Neuronal stem cell (in vitro differentiated cells): ENCODE measurements at places on chromosomes 1 and 21.

DNA sequence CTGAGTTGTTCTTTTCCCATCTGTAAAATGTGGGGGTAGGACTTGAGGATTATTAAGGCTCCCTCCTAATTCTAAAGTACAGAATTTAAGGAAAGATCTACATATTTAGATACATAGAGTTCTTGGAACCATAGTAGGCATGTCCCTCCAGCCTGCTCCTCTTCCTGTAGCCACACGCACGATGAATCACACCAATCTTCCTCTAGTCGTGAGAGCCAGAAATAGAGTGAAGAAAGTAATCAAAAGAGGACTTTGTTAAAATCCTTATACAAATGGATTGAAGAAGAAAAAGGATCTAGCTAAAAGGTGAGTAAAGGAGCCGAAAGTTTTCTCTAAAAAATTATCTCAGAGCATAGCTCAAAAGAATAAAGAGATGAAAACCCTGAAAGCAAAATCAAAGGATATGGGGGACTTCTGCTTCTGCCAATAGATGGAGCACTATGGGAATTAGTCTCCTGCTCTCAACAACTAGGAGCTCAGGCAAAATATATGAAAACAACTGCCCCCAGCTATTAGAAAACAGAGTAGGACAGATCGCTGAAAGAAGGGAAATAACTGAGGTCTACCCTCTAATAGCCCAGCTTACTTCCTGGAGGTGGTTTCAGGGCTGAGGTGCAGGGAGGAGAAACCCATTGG lies 8.5 kb downstream of the C1orf141 start:
- no peak for DNase-seq

- DNase-seq: no peak
These were observed 35.3 kb downstream of the DTL start for GRCh38 chr1:212070720-212071302.

GRCh38 chr1:209370241-209370995 lies 213.1 kb upstream of the CAMK1G start:
- DNase-seq: no peak

- no peak for DNase-seq
These were observed 114.5 kb upstream of the C1orf21 start for GRCh38 chr1:184272175-184272866.

GRCh38 chr21:44910229-44911067 lies 10.3 kb downstream of the ITGB2 start:
- no peak for DNase-seq

GRCh38 chr1:118920124-118920717 lies 67.9 kb downstream of the TBX15 start:
- no peak for DNase-seq
